Activated naive CD4-positive, alpha-beta T cell treated with anti-CD3 and anti-CD28 coated beads, Interleukin-2, amount 10 ng/mL, durations not matched to agents 5 hours and 36 hours (primary cell): ENCODE measurements at places on chromosomes 3 and 15. TPM values are rescaled to one million over a fixed set of nuclear protein-coding genes. Genes with fewer than 3 reads are reported as not detected.

The MFN1 gene
- 29.4 TPM for total RNA-seq

The REC114 gene
- total RNA-seq: not detected

The DTWD1 gene
- total RNA-seq: 16.1 TPM

The HYKK gene
- 4.0 TPM for total RNA-seq

The GPR156 gene
- not detected for total RNA-seq

The ANAPC13 gene
- total RNA-seq: 25.9 TPM

The ACTRT3 gene
- total RNA-seq: 0.14 TPM

The CORO2B gene
- not detected for total RNA-seq

The LYSMD2 gene
- total RNA-seq: 14.9 TPM

The THPO gene
- not detected for total RNA-seq

The NCKIPSD gene
- 42.7 TPM for total RNA-seq

The MYH15 gene
- total RNA-seq: 0.07 TPM

The TMPRSS7 gene
- not detected for total RNA-seq

The KIF15 gene
- total RNA-seq: 46.1 TPM

The TAMM41 gene
- total RNA-seq: 27.1 TPM

The KCNAB1 gene
- not detected for total RNA-seq

The ARGFX gene
- not detected for total RNA-seq
